ENCODE measurements at places on chromosomes 2 and 18.

- DNase-seq, result no peak
Observed at GRCh38 chr18:46829531-46829930, 72.7 kb upstream of the ST8SIA5 start.

DNA sequence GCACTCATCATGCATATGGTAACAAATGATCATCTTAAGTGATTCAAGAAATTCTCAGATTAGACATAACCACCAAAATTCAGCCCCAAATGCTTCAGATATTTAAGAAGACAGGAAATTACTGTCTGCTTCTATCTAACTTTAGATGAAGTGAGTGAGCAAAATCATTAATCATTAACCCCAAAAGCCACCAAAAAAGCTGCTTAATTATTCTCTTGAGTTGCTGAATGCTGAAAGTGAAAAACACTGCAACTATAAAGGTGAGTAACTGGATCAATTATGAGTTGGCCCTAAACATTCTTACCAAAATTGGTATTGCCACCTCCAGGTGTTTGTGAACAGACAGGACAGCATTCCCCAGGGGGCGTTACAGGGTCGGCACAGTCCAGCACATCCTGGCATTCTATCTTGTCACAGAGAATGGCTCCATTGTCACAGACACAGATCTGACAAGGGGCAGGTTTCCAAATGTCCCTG, 69.6 kb downstream of the COL5A2 start:
- DNase-seq, result no peak

DNA sequence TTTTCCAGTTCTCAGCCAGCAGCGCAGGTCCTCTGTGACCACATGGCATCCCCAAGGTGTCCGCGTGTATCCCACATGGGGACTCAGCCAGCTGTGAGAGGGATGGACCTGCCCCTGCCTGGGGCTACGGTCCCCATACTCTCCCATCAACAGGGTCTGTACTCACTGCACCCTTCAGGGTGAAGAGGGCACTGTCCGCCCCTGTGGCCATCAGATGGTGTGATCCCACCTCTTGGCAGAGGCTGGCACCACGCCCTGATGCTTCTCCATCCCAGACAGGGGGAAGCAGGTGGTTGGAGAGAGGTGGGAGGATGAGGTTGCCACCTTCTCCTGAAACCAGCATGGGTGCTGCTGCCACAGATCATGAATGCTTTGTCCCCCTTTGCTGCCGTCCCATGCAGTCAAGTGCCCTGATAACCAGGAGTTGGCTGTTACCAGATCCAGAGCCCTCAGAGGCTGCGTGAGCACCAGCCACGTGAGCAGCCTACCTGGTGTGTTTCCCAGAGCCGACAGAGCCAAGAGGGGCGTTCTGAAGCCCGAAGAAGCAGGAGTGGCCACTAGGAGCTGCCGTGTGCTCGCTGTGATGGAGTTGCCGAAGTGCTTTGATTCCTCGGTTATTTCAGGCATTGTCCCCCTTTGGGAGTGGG, 93.9 kb downstream of the SH3RF3 start:
- no peak for DNase-seq

GRCh38 chr2:169977530-169977929, 150.3 kb downstream of the UBR3 start:
- no peak for DNase-seq

DNA sequence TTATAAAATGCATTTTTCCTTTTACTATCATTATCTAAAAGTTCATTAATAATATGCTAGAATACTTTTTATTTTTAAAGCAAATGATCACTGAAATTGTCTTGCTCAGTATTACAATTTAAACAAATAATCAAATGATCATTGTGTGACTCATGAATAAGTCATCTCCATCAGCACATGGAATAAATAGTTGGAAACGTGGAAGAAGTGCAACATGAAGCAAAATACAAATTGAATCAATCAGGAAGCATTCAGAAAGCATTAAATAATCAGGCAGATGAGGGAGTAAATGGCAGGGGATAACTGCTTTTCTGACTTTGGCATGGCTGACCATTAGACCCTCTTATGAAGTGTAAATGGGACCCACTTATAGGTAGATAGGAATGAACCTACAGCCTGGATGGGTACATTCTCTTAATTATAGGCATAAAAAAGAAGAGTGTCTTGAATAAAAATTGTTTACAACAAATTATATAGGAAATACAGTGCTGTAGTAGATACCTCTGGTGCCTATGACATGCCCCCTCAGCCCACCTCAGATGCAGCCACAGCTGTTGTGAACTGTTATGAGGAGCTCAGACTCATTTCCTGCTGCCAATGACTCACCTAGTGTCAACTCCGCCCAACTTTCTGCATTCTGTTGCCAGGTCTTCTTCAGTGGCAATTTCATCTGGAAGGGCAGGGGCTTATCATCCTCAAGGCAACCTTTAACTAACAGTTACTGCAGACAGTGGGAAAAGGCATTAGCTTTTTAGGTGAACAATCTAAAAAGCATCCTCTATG, 936.0 kb downstream of the TRIB2 start:
- DNase-seq, result no peak
